Stimulated activated CD8-positive, alpha-beta memory T cell treated with anti-CD3 and anti-CD28 coated beads, Interleukin-7, amount 100 ng/mL, for 4 hours (primary cell): ENCODE measurements at places on chromosomes 6 and 20.

- DNase-seq = no peak
These were observed 58.5 kb downstream of the HS3ST5 start for GRCh38 chr6:114284281-114284680.

DNA sequence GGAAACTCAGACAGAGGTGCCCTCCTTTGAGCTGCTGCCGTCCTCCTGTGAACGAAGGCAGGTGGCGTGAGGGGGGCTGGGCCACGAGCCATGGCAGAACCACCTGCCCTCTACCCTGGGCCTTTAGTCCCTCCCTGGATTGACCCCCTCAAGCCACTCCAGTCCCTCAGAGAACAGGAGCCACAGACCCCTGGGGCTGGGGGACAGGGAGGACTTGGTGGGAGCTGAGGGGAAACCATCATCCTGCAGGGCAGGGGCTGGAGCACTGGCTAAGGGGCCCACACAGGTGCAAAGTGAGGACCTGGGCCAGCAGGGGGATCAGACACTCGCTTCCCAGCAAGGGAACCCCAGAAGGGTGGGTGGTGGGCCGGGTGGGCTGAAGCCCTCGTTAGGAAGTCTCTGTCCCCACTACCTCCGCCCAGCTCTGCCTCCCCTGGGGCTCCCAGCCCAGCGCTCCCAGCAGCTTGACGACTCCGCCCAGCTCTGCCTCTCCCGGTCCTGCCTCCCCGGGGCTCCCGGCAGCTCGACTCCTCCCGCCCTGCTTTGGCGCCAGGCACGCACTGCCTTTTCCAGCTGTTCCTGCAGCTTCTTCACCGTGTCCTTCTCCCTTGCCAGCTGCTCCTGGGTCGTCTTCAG lies 44.4 kb downstream of the DSTN start:
- no peak for DNase-seq

DNA sequence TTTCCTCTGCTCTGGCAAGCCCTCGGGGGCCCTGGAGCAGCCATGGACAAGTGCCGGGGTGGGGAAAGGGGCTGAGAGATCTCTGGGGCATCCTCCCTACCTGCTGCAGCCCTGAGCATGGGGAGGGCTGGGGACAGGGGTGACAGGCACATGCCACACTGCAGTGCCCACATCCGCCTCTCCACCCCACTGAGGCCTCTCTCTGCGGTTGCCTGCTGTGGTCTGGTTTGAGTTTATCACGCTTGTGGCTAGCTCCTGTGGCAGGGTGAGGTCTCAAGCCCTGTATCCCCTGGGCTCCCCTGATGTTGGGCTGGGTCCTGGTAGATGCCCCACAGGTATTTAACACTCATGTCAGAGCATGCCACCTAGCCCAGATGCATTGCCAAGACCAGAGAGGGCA lies 52.9 kb upstream of the MLN start:
- DNase-seq = peak; percentile 36

DNA sequence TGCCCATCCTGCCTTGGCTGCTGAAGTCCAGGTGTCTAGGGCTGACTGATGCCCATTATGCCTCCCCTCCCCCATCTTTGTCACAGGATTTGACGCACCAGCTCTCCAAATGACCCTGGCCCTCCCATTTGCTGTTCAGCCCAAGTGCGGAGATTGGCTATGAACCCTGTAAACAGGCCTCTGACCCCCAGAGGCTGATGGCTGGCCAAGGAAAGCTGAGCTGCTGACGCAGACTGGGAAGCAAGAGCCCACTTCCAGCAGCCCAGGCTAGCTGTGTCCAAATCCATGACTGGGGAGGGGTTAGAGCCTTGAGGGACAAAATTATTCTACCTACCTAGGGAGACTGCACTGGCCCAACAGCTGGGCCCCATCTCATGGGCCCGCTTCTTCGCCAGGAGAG lies 797 bp upstream of the GNRH2 start:
- DNase-seq = no peak

GRCh38 chr6:162705736-162706135 lies 21.8 kb downstream of the PRKN start:
- no peak for DNase-seq

- no peak for DNase-seq
These were observed 39.0 kb upstream of the PLN start for GRCh38 chr6:118509009-118509617.

- DNase-seq = no peak
These were observed 403.4 kb downstream of the HDGFL1 start for GRCh38 chr6:22972771-22973170.

DNA sequence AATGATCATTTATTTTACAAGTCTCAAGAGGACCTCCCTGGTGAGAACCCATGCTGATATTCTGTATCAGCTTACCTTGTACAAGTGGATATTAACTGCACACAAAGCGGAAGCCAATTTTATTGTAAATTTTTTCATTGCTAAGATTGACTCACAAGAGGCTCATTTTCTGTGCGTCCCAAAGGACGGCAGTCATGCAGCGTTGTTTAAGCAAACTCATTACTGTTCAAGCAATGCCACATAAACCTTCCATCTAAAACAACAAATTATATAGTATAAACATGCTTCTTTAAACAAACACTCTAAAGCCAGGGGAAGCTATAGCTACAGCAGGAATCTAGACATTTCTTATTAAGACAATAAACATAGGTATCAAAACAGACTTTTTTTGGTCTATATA lies 575.3 kb downstream of the FRK start:
- no peak for DNase-seq

- DNase-seq = no peak
These were observed 573.1 kb upstream of the RNF217 start for GRCh38 chr6:124389127-124389526.

GRCh38 chr20:1402149-1402548 lies 9.3 kb upstream of the FKBP1A start:
- no peak for DNase-seq

DNA sequence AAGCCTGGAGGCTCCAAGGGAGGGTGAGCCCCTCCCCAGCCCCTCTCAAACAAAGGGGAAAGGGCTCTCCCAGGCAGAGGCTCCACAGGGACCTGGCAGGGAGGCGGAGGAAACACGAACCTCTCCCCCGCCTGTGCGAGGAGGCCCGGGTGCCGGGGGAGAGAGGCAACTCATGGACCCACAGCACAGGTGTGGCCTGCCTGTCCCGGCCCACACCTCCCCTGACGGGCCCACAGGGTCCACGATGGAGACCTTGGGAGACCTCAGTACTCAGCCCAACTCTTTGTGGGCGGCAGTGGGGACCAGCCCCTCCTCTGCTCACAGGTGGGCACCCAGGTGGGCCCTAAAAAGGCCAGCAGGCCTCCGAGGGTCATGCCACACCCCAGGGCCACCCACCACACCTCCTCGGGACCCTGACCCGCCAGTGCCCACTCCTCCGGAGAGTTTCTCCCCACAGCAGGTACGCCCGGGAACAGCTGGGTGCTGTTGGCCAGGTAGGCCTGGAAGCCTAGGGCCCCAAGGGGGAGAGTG lies 12.2 kb downstream of the LAMA5 start:
- no peak for DNase-seq

- no peak for DNase-seq
These were observed 327.6 kb upstream of the CNR1 start for GRCh38 chr6:88493717-88494116.

DNA sequence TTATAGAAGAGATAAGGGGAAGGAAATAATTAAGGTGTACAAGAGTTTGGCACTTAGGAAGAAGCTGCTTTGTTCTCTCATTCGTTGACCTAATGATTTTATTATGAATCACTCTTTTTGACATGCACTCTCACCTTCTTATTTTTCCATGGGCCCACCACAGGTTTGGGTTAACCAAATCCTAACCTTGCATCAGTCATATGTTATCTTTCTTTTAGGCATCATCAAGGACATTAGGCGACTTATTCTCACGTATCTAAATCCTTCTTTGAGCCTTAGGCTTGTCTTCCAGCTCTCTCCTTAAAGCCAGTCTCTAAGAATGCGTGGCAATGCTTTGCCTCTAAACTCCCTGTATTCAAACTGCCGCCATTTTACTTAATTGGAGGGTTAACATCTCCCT lies 58.3 kb downstream of the TNFRSF21 start:
- DNase-seq = no peak

DNA sequence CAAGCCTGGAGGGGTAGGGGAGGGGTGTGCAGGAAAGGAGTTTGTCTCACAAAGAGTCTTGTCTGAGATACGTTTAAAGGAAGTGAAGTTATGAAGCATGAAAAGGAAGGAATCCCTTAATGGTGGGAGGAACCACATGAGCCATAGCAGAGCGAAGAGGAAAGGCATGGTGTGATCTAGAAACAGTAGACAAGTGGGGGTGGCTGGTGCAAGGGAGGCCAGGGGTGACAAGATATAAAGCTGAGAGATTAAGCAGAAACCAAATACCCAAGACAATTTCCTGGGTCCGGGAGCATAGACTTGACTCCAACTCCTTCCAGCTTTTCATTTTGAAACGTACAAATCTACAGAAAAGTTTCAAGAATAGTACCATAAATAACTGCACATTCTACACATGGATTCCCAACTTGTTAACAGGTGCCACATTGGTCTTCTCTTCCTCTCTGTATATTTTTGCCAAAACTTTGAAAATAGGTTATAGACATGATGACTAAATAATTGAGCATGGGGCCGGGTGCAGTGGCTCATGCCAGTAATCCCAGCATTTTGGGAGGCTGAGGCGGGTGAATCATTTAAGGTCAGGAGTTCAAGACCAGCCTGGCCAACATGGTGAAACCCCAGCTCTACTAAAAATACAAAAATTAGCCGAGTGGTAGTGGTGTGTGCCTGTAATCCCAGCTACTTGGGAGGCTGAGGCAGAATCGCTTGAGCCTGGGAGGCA lies 211.6 kb downstream of the SLC24A3 start:
- DNase-seq = no peak

GRCh38 chr6:151689499-151690201 lies 117.8 kb upstream of the ESR1 start:
- no peak for DNase-seq

GRCh38 chr6:161254464-161255253 lies 19.2 kb downstream of the AGPAT4 start:
- no peak for DNase-seq

- no peak for DNase-seq
These were observed 44.5 kb downstream of the SLC52A3 start for GRCh38 chr20:723756-724155.

DNA sequence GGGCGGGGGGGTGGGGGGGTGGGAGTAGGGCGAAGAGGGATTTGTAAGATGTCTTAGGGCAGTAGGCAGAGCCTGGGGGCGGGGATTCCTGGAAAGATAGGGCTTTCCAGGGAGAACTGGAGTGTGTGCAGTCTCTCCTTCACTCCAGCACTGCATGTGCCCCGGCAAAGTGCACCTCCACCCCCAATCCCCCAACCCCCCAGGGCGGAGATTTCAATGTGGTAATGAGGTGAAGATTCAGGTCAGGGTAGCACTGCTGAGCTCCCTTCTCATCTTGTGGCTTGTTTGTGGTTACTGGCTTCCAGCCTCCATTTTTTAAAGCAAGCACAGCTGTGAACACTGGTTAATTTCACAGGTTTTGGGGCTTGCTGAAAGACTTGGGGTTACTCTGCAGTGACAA lies 5.9 kb downstream of the TMEM239 start:
- DNase-seq = peak; percentile 25

DNA sequence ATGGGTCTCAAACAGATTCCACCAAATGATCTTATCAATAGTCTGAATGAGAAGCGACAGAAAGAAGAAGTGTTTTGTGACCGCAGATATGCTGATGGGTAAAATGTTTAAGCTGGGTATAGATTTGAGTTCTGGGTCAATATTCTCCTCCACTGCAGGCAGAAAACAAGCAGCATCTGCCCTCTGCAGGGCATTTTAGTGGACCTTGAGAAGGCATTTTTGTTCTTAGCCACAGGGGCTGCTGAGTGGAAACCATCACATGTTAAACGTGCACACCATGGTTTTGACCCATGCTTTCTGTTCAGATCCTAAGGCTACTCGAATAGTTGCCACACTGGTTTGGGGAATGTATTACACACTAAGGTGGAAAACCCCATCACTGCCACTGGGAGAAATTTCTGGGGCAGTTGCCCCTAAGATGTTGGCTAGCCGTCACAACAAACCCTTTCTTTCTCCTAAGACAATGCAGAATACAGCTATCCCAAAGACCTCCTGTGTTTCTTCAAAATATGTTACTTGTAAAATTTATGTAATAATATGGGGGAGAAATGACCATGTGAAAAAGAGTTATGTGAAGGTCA lies 5.5 kb downstream of the POU3F2 start:
- DNase-seq = no peak

- no peak for DNase-seq
These were observed 72.2 kb downstream of the SENP6 start for GRCh38 chr6:75673884-75674283.

DNA sequence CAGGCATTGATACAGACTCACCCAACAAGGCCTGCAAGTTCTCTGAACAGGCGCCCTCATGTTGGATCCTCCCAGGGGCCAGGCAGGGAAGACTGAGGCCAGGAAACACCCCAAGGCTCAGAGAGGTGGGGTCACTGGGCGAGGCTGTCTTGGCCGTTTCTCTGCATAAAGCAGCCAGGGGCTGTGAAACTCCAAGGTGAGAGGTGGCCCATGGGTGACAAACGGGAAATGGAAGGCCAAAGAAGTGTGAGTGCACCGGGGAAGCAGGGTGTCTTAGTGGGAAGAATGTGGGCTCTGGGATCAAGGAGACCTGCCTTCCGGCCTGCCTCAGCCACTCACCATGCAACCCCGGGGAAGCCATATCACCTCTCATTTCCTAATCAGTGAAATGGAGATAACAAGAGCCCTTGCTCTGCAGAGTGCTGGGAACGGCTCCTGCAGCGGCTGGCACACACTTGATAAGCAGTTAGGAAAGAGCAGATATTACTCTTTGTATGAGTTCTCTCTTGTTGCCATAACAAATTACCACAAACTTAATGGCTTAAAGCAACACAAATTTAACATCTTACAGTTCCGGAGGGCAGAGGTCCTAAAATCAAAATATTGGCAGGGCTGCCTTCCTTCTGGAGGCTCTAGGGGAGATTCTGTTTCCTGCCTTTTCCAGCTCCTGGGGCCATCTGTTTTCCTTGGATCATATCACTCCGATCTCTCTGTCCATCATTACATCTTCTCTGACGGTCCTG lies 168.6 kb downstream of the NFATC2 start:
- no peak for DNase-seq

DNA sequence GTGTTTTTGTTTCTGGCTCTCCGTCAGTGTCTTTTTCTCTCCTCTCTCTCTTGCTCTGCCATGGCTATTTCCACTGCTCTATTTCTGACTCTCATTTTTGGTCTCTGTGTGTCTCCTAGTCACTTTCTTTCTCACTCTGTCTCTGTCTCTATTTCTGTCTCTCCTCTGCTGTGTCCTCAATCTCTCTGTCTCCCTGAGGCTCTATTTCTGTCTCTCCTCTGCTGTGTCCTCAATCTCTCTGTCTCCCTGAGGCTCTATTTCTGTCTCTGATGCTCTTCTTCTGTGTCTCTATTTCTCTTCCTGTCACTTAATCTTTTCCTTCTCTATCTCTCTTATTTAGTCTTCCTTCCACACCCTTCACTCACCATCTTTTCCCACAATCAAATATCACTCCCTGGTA lies 8.4 kb downstream of the PRSS16 start:
- no peak for DNase-seq

GRCh38 chr20:9280666-9281065 lies 211.8 kb downstream of the PLCB4 start:
- no peak for DNase-seq

- DNase-seq = peak; percentile 34
These were observed 988 bp downstream of the TXNDC5 start for GRCh38 chr6:7909323-7910276.

GRCh38 chr6:169183233-169183632 lies 70.4 kb downstream of the THBS2 start:
- DNase-seq = no peak
